ENCODE measurements at places on chromosomes 4 and X.

GRCh38 chrX:50613846-50614245, 143.2 kb upstream of the DGKK start:
- DNase-seq = no peak

DNA sequence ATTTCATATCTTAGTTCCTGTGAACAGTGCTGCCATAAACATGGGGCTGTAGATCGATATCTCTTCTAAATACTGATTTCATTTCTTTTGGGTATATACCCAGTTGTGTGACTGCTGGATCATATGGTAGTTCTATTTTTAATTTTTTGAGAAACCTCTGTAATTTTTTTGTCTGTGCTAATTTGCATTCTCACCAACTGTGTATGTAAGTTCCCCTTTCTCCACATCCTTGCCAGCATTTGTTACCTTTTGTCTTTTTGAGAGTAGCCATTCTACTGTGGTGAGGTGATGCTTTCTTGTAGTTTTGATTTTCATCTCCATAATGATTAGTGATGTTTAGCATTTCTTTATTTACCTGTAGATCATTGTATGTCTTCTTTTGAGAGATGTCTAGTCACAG, 2086.5 kb upstream of the TENM3 start:
- no peak for DNase-seq

DNA sequence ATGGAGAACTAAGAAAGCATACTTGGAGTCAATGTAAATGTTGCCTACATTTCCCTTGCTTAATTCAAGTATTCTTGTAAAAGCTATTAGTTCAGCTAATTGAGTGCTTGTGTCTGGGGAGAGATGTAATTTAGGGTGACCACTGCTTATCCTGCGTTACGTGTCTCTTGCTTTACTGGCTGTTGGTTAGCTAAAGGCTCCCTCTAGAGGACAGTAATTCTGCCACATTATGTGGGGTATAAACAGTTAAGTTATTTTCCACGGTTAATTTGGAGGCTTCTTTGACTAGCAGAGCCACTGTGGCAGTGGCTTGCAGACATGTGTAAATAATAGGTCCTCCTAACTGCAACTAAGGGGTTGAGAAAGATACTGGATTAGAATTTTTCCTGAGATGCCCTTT, 25.3 kb upstream of the NAF1 start:
- no peak for DNase-seq

DNA sequence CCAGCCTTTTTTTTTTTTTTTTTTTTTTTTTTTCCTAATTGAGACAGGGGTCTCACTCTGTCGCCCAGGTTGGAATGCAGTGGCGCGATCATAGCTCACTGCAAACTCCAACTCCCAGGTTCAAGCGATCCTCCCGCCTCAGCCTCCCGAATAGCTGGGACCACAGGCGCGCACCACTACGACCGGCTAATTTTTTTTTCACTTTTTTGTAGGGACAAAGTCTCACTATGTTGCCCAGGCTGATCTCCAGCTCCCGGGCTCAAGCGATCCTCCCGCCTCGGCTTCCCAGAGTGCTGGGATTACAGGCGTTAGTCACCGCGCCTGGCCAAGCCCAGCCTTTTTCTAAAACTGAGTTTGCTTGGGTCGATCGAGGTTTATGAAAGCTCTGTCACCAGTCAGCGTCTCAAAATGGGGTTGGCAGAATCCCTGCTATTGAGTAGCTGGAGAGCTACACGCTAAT, 1.3 kb upstream of the OTUD5 start:
- peak; percentile 64 for DNase-seq

DNA sequence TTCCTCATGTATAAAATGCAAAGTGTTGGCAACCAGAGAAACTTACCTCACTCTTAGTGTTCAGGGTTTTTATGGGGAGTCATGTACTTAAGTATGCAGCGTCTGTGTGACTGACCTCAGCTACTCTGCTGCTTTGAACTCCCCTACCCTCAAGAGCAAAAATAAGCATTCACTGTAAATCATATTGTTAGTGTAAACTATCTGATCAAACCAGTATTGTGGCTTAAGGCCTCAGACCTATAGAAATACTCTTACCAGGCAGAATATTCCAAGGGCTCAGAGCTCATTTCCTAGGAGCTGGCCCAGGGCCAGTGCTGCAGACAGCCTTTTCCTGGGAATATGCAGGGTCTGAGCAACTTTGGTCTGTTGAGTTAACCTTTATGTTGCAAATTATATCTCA, 453.1 kb downstream of the CCSER1 start:
- no peak for DNase-seq

- DNase-seq = no peak
Observed at GRCh38 chrX:22536746-22537304, 264.1 kb downstream of the CBLL2 start.

DNA sequence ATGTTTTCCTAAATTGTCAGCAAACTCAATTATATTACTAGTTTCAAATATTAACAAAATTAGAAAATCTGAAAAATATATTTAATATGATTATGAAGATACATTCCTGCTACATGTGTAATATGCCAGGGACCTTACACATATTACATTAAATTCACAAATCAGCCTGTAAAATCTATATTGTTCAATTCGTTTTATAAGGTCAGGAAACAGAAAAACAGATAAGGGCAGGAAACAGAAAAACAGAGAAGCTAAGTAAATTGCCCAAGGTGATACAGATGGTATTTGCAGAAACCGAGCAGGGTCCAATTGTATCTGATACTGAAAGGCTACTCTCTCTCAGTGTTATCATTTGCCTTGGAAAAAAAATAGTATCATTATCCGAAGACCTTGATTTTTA, 739.0 kb downstream of the DMD start:
- DNase-seq = no peak

GRCh38 chr4:147409350-147409749, 71.5 kb upstream of the EDNRA start:
- no peak for DNase-seq

GRCh38 chr4:185566425-185566824, 31.1 kb upstream of the PDLIM3 start:
- DNase-seq = no peak

DNA sequence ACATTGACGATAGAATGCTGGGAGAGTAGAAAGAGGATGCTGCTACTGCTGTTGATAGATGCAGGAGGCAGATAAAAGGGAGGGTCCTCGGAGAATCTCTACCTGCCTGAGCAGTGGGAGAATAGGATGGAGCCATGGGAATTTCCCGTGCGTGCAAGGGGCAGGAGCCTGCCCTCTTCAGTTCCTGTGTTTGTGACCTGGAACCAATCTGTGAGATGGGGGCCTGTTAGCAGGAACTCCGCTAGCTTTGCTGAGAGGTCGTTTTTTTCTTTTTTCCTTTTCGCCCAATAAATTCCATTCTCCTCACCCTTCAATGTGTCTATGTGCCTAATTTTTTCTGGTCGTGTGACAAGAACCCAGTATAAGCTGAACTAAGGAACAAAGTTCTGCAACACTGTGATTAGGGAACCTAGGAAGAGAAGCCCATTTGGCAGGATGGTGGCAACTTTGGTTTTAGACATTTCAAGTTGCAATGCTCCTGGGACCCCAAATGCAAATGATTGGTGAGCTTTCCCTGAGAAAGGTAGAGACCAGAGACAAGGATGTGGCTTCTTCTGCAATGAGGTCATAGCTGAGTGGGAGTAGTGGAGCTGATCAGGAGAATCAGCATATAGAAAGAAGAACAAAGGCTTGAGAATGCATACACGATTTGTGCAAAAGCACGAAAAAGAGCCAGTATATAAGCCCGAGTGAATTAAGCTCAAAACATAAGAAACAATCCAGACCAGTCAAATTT, 23.9 kb downstream of the SLC39A8 start:
- DNase-seq = no peak

GRCh38 chr4:106301393-106302061, 14.5 kb downstream of the TBCK start:
- DNase-seq = peak; percentile 76

DNA sequence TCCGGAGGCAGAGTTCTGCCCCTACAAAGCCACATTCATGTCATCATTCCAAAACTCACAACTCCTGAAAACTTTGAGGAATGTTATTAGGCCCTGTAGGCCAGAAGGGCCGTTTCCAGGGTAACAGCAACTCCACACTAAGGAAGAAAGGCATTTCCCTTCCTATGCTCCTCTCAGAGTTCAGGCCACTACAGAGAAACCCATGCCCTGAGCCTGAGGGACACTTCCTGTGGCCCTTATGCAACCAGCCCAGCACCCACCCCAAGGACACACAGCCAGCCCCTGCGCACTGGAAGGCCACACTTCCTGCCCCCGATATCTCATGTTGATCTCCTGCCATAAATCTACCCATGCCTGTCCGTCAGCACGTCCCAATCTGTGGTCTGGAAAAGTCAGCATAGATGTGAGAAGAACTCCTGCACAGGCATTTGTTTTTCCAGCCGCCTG, 289.3 kb downstream of the BCOR start:
- peak; percentile 77 for DNase-seq

DNA sequence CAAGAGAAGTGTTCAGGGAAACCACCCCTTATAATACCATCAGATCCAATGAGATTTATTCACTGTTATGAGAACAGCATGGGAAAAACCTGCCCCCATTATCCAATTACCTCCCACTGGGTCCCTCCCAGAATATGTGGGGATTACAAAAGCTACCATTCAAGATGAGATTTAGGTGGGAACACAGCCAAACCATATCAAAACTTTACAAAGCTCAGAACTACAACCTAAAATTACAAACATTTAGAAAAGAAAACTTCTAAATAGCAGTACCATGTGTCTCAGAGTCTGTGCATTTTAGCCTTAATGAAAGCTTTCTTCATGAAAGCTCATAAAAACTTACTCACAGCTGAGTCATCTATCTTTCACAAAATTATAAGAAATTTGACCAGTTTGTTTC, 1442.8 kb upstream of the PCDH7 start:
- DNase-seq = no peak

DNA sequence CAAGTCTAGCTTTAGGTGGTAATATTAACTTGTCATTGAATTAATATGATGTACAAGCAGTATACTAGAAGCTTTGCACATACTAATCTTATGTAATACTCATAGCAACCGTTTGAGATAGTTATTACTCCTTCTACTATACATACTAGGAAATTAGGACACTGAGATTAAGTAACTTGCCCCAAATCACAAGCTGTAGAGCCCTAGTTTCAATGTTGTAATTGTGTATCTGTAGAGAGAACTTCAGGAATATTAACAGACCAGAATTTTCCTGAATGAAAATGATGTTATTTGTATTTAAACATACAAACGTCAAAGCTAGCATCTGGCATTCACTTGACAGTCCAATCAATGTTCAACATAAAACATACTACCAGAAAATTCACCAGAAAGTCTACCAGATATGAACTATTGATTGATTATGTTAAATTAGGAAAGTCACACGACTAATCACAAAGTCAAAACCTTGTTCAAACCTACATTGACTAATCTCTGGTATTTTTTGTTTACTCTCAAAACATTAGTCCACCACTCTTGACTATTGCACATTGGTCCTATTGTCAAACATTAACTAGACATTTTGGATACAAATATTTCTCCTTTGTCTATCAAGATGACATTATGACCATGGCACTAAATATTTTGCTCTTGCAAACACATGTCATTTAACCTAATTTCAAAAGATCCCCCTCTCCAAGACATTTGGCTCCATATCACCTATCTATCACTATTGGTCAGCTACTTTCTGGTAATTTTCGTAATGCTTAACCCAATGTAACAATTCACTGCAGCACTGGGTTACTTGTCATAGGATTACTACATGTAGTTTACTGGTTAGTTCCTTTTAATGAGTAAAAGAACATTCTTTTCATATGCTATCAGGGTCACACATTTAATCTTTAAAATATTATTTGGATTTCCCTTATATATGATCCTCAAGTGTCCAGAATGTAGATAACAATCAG, 100.7 kb downstream of the GPC3 start:
- no peak for DNase-seq

DNA sequence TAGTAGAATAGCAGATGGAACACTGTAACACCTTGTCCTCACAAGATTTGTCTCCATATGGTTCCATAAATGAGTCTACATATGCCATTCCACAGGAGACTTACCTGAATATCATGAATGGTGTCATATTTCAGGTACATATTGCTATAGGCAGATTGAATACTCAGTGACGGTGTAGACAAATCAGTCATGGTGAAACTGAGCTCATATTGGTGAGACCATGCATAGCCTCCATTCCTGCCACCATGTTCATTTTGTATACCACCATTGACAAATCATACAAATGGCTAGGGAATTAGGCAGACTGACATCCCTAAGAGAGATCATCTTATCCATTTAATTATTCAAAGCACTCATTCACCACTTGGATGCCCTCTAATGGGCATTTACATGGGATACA, 38.0 kb upstream of the SPP1 start:
- DNase-seq = no peak

DNA sequence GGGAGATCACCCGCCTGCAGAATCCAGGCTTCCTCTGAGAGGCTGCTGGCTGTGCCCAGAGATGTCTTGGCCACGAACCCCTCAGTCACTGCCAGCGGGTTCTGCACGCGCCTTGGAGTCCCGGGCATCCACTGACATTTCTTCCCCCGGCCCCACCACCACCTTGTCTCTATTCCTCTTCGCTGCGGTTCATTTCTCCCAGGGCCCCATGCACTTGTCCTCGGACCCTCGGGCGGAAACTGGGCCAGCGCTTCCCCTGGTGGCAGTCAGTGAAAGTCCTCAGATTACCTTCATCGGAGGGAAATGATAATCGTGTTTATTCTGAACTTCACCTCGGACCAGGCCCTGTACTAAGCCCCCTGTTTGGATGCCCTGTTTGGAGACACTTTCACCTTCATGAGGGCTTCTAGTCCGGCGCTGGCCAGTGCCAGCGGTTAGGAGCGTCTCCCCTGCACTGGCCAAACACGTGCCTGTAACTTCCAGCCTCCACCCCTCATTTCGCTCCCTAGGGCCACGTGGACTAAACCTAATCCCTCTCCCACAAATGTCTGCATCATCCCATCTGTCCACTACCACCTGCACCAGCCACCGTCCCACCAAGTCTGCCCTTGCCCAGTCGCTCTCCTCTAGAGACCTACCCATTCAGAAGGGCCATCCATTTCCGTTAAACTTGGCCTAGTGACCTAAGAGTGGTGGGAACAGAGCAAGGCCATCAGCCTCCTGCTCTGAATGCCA, 82.0 kb downstream of the DCTD start:
- DNase-seq = no peak

- DNase-seq = no peak
Observed at GRCh38 chrX:148632444-148632843, 132.0 kb downstream of the AFF2 start.

DNA sequence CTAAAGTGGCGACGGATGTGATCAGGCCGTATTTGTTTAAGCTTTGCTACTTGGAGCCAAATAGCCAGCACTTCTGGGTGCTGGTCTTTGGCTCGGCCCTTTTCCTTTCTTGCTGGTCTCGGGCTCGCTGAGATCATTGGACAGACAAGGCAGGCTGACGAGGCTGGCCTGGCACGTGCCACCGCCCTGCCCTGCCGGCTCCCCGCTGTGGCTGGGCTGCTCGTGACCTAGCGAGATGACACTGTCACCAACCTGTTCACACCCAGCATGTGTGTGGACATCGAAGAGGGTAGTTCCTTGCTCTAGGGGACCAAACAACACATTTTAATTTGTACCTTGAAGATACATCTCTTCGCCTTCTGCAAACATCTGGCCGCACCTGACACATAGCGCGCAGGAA, 98.0 kb downstream of the ABLIM2 start:
- DNase-seq = no peak
